ENCODE measurements at places on chromosomes 3 and 15. TPM values are rescaled to one million over a fixed set of nuclear protein-coding genes. Genes with fewer than 3 reads are reported as not detected.
A peak's percentile ranks its signal among the peaks of the same experiment; 100 is the strongest.

GRCh38 chr3:89679686-89680085 lies 572.3 kb downstream of the EPHA3 start:
- no peak for DNase-seq

- peak; percentile 84 for DNase-seq
Measured at GRCh38 chr15:76994971-76995945, at the start of gene PSTPIP1. TSS of gene PSTPIP1 (plus strand) at chr15:76995126. CDS start at chr15:76995574, 448 bp downstream.

The NPAP1 gene
- not detected for total RNA-seq

The CA12 gene
- not detected for total RNA-seq

DNA sequence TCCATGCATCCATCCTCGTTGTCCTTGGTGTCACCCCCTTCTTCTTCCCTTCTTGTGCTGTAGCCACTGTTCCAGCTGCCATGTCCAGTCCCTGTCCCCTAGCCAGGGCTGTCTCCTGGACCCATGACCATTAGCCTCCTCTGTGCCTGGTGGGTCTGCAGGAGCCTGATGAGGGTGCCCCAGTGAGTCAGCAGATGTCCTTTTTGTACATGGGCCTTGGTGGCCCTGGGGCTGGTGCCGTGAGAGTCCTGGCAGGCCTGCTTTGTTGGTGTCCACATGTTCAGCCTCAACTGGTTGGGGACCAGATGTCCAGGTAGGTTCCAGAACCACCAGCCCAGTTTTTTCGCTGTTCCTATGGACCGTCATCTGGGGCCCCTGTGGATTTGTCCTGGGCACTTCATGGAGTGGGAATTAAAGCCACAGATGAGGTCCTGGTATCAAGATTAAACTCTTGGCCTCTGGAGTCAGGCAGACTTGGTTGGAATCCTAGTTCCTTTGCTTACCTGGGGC lies 66.1 kb downstream of the FBLN2 start:
- DNase-seq: no peak

DNA sequence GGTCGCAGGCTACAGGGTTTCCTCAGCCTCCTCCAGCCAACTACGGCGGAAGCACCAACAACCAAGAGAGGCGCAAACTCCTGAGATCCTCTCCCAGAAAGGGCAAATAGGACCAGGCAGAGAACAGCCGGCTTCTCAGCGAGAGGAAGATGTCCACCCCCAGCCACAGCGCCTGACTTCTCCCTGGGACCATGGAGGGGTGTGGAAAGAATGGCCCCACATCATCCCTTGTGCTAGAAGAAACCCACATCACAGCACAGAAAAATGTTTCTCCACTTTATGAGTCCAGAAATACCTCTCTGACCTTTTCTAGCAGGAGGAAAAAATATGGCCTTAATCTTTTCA lies 105.7 kb downstream of the XXYLT1 start:
- no peak for DNase-seq

The C2CD4A gene
- total RNA-seq: 0.23 TPM

DNA sequence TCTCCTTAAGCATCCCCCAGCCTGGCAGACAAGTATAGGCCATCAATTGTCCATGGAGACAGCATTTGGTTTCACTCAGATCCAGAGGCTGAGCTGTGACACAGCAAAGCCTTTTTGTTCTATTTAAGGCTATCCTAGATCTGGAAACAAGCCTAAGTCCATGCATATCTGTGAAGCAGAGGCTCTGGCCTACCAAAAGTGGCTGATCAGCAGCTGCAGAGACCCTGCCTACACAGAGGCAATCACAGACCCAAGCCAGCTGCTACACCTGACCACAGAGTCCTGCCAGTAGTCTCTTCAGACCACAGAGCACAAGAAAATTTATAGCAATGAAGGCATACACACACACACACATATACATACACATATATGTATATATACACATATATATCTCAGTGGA lies 501.7 kb upstream of the ARPP21 start:
- DNase-seq: no peak

GRCh38 chr3:87792198-87792533 lies 266.6 kb downstream of the CGGBP1 start:
- DNase-seq: no peak

DNA sequence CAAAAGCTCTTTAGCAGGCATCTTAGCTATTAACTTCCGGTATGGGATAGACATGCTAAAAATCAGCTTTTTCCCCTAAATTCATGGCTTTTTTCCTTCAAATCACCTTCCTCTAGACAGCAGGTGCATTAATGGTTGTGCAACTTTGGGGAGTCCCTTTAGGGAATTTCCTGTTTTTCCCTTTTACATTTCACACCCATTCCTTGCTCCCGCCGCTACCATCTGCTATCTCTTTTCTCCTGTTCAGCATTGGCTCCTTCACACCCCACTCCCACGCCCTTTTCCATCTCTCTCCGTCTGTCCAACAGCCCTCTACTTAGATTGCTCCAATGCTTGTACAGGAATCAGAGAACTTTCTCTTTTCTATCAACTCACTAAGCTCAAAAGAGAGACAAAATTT lies 43.4 kb downstream of the FEZF2 start:
- DNase-seq: no peak

GRCh38 chr3:98512576-98512975 lies 10.1 kb downstream of the CLDND1 start:
- no peak for DNase-seq

DNA sequence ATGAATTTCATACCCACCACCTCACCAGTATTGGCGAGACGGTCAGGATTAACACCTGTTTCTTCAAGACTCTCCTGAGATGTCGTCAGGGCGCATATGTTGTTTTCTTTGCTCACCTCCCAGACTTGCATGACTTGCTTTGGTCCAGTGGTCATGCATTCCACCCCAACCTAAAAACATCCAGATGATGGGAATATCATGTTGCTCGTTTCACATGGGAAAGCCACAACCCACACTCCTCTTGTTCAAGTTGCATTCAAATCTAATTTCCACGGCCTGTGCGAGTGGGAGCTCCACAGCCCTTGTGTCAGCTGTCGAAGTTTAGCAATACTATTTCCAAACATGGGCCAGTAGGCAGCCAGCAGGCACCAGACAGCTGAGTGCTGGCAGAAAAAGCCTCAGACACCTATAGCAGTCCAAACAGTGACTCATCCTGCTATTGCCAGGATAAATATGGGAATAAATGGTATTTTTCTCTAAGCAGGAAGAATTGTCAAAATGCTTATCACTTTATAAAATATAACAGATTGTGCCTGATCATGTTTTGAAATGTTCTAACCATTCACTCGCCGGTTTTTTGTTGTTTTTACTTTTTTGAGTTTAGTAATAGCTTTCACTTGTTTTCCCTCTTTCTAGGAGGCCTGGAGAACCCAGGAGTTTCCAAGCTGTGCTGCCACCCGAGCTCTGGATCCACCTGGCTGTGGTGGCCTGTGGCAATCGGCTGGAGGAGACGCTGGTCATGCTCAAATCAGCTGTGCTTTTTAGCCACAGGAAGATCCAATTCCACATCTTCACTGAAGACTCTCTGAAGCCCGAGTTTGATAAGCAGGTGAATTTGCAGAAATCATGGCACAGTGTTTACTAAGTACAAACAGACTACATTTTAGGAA lies 20.1 kb downstream of the GXYLT2 start:
- no peak for DNase-seq
